ENCODE measurements at places on chromosomes 7 and 10.

DNA sequence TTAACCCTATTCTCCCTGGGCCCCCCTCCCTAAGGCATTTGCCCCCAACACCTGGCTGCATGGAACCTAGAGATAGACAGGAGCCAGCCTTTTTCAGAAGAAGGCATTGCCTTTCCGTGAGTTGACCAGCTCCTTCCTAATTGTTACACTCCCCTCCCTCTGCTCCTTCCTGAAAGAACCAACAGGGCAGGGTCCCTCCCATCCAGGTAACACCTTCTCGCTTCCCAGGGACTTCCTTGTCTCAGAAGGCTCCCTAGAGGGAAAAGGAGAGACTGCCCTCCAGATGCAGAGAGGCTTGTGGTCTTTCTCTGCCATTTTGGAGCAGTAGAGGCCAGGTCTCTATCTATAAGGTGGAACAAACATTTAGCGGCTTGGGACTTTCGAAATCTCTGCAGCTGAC lies 31.9 kb downstream of the PALD1 start:
- DNase-seq = no peak

DNA sequence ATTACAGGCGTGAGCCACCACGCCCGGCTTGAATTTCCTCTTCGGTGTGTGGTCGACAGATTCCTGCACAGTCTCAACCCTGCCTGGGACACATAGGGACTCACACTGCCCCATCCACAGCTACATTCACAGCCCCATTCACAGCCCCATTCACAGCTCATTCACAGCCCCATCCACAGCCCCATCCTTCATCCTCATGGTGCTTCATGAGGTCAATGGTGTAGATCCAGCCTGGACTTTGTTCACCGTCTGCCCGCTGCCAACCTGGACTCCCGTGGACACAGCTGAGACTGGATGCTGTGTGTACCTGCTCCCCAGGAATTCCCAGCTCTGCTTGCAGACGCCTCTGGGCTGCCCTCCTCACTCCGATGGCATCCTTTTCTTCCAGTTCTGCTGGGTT lies 5.2 kb downstream of the IDI2 start:
- no peak for DNase-seq

GRCh38 chr10:127402596-127403409 lies 146.3 kb upstream of the NPS start:
- DNase-seq = no peak

- DNase-seq = no peak
Observed at GRCh38 chr7:36810489-36810888, 86.2 kb upstream of the AOAH start.

DNA sequence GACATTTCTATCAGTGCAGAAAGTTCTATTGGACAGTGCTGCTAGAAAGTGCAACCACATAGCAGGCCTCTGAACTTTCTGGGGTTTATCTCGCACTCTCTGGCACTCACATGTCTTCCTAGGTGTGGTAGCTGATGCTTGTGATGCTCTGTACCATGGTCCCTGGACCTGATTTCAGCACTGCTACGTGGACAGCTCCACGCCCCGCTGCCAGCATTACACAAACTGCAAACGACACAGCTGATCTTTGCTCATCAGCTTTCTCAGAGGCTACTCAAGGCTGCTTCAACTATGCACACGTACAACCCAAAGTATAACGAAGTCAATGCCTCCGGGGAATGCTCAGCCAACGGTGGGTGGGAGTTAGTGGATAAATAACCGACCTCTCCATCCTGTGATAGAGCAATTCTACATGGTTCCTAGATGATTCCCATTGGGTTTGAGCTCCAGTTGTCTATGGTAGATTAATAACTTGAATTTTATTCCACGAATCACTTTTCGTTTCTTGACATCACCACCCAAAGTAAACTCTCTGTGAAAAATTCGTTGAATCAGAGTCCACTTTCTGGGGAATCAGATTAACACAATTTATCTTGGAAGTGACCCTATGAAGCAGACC lies 302.5 kb downstream of the ACTR3B start:
- no peak for DNase-seq

DNA sequence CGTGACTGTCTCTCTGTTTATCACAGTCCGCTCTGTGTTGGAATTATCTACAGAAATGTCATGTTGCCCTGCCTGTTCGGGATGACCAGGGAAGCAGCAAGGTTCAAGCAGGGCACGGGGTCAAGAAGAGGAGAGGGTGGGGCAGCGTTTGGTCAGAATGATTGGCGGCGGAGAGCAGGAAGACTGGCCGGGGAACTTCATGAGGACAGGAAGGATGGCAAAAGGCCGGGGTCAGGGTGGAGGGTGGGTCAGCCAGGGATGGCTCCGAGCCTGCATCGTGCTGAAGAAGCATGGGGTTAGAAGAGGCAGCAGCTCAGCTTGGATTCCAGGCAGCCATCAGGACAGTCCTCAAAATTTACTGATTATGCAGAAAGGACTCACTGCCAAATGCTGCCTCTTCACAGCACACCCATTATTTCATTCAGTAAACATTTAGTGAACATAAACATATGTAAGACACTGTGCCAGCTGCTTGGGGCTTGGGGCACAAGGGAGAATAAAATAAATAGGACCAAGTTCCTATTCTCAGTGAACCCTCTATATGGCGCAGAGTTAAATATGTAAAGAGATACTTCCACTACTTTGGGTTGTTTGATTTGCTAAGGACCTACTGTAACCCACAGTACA lies 42.8 kb downstream of the WNT2 start:
- DNase-seq = no peak

DNA sequence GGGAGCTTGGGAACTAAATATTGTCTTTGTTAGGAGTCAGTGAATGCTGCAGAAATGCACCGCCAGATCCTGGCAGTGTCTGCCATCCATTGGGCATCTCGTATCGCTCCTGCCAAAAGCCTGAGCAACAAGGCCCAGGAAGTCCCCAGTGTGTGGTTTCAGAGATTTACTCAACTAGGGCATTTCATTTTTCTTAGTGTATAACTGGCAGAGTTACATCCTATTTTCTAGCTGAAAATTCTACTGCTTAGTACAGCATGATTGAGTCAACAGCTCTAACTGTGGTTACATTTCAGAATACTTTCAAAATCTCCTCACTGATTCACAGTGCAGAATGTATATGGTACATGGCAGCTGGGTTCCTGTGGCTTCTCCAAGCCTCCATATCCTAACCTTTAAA lies 95.8 kb upstream of the CREB5 start:
- DNase-seq = no peak

GRCh38 chr10:24344695-24345463 lies 135.9 kb downstream of the KIAA1217 start:
- DNase-seq = no peak

GRCh38 chr7:96899108-96899507 lies 106.2 kb upstream of the DLX6 start:
- DNase-seq = no peak

- DNase-seq = no peak
Observed at GRCh38 chr10:132616170-132616995, 78.8 kb downstream of the INPP5A start.

DNA sequence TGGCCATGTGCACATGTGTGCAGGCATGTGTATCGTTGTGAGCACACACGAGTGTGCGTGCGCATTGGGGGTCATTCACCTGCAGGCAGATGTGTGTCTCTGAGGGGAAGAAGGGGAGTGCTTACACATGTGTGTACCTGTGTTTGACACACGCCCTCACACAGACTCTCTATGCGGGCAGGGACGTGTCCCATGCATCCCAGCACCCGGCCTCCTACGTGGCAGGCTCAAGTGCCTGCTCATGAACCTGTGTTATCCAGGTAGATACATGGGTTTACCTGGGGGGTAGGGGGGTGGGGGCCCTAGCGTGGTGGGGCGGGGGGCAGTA lies 18.6 kb downstream of the KCP start:
- DNase-seq = no peak

- DNase-seq = no peak
Observed at GRCh38 chr10:3467052-3467951, 294.7 kb upstream of the PITRM1 start.

DNA sequence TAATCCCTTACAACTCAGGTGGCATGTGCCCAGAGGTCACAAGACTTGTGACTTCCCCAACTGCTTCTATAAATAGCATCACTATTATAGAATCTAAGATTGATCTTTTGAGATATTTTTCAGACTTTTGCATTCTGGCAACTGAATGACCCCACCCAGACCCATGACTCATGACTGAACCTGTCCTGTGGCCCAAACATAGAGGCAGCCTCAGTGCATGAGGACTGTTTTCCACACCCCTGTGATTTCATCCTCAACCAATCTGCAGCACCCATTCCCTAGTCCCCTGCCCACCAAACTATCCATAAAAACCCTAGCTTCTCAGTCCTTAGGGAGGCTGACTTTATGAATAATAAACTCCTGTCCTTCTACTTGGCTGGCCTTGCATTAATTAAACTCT lies 84.5 kb downstream of the MICU1 start:
- DNase-seq = no peak

DNA sequence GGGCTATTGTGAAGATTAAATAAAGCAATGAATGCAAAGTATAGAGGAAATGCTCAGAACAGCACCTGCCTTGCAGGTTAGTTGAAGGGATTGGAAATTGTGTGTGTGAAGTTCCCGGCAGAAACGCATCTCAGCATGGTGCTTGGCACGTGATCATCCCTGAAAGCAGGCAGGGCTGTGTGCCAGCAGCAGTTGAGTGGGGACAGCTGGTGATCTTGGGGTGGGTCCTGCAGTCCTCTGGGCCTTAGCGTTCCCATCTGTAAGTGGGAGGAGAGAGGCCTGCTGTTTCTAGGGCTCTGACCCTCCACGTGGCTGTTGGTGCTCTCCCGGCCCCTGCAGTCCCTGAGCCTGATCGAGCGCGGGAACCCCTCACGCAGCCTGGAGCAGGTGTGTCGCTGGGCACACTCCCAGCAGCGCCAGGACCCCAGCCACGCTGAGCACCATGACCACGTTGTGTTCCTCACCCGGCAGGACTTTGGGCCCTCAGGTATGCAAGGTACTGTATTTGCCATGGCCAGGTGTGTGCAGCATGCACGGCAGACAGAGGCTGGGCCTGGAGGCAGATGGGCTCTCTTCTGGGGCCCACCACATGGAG lies 55.3 kb downstream of the TBATA start:
- no peak for DNase-seq

GRCh38 chr10:67990093-67990492 lies 85.0 kb downstream of the HERC4 start:
- no peak for DNase-seq

GRCh38 chr7:16743236-16743635 lies 10.3 kb upstream of the TSPAN13 start:
- DNase-seq = no peak

DNA sequence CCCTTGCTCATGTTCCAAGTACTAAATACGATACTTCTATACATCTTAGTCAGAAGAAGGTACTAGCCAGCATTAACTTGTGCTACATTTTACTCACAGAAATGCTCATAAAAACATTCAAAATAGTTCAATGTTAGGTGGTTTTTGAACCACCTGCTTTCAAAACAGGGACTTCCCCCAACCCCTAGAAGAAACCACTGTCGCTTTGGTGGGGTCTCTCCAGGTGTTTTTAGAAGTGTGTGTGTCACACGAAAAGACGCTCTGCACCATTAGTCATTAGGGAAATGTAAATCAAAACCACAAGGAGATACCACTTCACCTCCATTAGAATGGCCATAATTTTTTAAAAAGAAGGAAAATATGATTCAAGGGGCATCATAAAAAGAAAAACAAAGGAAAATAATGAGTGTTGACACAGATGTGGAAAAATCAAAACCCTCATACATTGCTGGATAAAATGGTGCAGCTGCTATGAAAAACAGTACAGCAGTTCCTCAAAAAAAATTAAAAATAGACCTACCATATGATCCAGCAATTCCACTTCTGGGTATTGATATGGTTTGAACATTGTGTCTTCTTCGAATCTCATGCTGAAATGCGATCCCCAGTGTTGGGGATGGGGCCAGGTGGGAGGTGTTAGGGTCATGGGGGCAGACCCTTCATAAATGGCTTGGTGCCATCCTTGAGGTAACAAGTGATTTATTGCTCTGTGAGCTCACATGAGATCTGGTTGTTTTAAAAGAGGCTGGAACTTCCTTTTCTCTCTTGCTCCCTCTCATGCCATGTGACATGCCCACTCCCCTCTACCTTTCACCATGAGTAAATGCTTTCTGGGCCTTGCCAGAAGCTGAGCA lies 74.2 kb downstream of the MALSU1 start:
- DNase-seq = no peak

GRCh38 chr10:11357439-11357838 lies 254.0 kb downstream of the USP6NL start:
- no peak for DNase-seq

DNA sequence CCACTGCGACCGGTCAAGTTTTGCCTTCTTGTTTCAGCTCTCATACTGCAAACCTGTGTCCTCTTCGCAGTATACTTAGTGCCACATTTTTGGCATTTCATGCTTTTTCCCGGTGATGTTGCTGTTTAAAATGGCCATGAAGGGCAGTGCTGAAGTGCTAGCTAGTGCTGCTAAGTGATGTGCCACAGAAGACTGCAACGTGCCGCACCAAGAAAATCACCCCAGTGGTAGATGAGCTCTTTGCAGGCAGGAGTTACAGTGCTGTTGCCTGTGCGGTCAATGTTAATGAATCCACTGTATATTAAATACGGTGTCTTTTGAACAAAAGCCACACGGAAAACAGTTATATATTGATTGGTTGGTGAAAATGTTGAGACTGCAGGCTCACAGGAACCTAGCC lies 120.3 kb downstream of the ANLN start:
- DNase-seq = no peak

- DNase-seq = no peak
Observed at GRCh38 chr7:101598986-101599771, 29.9 kb downstream of the MYL10 start.

DNA sequence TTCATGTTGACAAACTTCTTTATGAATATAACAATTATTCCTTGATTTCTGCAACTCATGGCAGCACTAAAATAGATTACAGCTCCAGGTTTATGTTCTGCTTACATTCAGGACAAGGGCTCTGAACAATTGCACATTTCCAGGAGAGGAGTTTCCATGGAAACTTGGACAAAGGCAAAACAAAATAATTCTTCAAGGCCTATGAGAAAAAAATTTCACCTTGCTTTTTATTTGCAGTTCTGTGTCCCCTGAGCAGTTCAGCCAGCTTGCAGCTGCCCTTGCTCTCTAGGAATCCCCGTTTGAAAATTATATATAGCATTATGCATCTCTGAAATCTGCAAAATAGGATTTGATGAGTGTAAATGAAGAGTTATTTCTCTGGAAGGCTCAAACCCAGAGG lies 71.7 kb downstream of the ARL4A start:
- no peak for DNase-seq

DNA sequence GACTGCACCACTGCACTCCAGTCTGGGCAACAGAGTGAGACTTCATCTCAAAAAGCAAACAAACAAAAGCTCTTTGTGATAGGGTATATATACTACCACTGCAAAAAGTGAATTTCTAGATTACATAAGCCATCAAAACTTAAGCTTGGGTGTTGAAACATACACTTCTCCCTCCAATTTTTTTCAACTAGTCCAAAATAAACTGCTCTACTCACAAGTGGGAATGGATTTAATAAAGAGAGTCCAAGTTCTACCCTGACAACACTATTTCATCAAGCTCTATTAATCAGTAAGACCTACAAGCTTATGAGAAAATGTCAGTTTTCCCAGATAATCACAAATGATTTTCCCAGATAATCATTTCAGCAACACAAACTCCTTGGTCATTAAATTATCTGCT lies 82.7 kb downstream of the NT5C2 start:
- no peak for DNase-seq

All from stimulated activated CD4-positive, alpha-beta T cell treated with anti-CD3 and anti-CD28 coated beads, Interleukin-1b, Interleukin-23, amount 100 ng/mL, for 1 hour (primary cell).